SW480 (cell line): ENCODE measurements at places on chromosomes 11 and 22.

- no peak for DNase-seq
Observed at GRCh38 chr11:118272001-118272400, 7.9 kb upstream of the MPZL2 start.

- DNase-seq: no peak
Observed at GRCh38 chr11:19673924-19674729, 38.5 kb upstream of the NAV2 start.

DNA sequence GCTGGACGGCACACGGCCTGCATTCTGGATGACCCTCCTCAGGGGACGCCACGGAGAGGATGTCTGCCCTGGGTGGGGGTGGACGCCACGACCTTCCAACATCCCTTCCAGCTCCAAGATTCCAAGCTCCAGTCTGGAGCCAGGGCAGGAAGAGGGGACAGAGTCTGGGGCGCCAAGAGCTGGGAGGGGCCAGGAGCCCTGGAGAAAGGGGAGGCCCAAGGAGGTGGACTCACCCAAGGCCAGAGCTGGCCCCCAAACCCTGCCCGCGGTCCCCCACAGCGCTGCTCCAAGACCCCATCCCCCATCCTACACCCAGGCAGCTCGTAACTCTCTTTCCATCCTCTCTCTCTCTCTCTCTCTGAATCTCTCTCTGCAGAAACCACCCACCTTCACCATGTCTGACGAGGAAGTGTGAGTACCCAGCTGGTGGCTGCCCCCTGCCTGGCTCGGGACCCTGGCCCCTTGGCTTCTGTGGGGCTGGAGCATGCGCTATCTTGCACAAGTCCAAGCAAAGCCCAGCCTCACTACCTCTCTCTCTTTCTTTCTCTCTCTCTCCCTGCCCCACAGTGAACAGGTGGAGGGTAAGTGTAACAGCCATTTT lies 3.1 kb downstream of the TNNT3 start:
- DNase-seq: no peak

DNA sequence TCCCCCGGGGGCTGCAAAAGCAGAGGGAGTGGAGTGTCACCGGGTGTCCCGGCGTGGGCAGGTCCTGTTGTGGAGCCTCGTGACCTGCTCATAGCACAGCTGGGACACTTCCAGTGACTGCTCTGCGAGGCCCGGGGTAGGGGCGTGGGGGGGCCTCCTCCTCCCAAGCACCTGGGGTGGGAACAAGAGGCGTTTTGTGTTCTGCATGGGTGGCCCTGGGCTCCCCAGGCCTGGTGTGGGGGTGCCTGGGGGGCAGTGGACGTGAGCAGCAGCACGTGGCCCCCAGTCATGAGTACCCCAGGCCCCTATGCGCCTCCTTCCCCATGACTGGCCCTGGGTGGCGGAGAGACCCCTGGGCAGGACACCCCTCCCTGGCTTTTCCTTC lies 104.7 kb downstream of the KCNQ1 start:
- DNase-seq: no peak

GRCh38 chr11:123391646-123392348 lies 38.3 kb upstream of the GRAMD1B start:
- no peak for DNase-seq

GRCh38 chr22:36730176-36730858 lies 26.8 kb upstream of the CACNG2 start:
- no peak for DNase-seq

GRCh38 chr11:771617-772204 lies 5.6 kb downstream of the GATD1 start:
- DNase-seq: no peak

DNA sequence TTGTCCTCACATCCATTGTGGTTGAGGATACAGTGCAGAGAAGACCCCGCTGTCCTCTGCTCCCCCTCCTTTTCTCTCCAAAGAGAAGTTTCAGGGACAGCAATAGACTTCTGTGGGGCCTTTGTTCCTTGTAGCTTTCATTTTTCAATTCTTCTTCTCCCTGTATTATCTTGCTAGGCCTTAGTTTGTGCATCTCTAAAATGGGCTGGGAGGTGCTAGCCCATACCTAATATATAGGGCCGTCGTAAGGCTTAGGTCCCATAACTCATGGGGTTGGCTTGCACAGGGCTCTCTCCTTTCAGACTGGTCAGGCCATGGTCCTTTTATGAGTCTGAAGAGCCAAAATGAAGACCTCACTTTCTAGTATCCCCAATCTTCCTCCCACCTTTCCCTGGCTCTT lies 33.0 kb downstream of the ZBTB16 start:
- DNase-seq: no peak

GRCh38 chr11:93840180-93840579 lies 10.2 kb downstream of the VSTM5 start:
- DNase-seq: no peak

DNA sequence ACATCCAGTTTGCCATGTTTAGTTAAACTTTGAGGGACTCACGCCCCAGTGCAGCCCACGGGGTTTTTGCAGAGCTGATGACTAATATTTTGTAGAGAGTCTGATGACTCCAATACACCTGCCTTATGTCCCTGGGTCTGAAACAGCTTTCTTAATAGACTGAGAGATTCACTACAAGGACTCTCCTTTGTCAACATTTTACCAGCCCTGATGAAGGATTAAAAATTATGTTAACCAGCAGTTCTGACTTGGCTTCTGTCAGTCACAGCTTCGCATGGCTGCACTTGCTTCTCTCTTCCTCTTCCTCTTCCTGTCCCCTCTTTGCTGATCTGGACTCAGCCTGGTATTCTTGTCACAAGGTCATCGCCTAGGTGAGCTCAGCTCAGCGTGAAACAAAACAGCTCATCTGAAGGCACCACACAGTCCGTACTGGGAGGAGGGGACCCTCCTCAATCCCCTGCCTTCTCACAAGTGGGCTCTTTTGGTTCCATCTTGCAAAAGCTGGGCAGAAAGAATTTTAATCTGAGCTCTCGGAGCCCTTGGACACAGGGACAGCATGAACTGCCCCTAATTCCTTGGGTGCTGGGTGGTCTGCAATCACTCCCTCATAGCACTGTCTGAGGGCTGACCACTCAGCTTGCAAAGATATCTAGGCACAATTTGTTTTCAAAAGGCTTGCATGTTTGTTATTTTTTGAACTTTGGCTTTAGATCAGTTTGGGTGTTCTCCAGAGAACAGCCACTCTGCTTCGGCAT lies 38.1 kb upstream of the POU2AF1 start:
- no peak for DNase-seq

- DNase-seq: no peak
Observed at GRCh38 chr11:27973851-27974536, 134.0 kb downstream of the KIF18A start.

DNA sequence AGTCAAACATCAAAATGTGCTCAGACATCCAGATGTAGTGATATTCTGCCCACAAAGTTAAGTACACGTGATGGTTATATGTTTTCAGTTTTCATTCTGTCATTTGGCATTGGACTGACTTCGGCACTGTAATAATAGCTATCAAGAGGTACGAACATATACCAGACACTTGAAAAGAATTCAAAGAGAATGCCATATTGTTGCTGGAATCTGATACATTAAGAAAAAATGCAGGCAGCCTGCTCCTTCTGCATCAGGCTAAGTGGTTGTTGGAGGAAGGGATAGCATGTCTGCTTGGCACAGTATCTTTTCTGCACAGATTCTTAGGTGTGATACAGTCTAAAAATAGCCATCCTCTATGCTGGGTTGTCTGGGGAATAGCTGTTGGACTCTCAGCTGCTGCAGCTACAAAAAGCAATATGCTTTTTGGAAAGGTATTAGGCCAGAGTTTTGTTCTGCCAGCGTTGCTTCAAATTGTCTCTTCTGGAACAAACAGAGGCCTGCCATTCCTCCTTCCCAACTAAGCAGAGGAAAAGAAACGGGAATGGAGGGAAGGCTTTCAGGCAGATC lies 892.6 kb downstream of the TBC1D22A start:
- no peak for DNase-seq

- no peak for DNase-seq
Observed at GRCh38 chr11:88454881-88455280, 117.3 kb upstream of the CTSC start.

- no peak for DNase-seq
Observed at GRCh38 chr11:100273066-100273815, 413.8 kb upstream of the ARHGAP42 start.

DNA sequence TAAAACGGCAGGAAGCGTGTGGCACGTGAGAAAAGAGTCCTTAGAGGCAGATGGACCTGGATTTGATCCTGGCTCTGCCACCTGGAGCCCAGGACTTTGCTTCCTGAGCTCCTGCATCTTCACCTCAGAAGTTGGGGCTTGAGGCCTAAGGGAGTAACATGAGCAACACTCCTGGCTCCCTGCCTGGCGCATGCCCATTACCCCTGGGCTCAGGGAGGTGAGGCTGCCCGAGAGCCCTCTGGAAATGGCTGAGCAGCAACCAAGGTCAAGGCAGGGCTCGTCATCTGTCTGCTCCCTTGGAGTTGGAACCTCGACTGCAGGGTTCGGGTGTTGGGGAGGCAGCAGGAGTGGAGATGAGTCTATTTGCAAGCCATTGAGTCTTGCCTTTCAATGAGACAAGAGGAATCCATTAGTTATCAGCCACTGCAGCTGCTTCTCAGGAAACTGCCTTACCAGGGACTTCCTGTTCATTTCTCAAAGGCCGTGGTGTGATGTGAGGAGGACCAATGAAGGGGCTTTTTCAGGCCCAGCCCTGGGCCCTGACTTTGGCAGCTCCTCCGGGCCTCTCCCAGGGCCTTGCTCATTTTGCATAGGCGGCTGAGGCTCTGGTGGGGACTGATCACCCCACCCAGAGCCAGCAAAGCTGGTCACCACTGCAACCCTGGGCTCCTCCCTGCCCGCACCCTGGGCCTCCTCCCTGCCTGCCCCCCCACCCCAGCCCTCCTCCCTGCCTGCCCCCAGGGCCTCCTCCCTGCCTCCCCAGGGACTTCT lies 6.4 kb downstream of the FADS2 start:
- no peak for DNase-seq

DNA sequence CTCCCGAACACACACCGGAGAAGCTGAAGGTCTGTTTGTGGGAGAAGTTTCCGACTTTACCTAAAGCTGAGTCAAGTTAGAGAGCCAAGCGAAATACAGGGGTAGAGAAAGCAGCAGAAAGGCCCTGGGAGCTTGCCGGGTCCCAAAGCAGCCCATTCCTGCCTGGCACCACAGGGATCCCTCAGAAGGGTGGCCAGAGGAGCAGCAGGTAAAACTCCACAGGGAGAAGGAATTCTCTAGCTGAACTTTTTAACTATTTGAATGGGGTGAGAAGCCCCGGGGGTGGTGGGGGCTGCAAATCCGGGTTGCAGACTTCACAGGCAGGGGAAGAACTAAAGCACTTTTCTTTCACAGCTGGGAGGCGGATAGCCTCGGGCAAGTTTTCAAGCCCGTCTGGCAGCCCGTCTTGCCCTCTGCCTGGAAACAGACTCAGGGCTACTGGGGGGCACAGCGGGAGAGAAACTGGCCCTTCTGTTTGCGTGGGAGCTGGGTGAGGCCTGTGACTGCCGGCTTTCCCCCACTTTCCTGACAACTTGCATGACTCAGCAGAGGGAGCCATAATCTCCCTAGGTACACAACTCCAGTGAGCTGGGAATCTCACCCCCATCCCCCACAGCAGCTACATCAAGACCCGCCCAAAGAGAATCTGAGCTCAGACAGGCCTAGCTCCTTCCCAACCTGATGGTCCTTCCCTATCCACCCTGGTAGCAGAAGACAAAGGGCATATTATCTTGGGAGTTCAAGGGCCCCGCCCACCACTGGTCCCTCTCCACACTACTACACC lies 311.0 kb downstream of the SBF2 start:
- DNase-seq: peak; percentile 45

DNA sequence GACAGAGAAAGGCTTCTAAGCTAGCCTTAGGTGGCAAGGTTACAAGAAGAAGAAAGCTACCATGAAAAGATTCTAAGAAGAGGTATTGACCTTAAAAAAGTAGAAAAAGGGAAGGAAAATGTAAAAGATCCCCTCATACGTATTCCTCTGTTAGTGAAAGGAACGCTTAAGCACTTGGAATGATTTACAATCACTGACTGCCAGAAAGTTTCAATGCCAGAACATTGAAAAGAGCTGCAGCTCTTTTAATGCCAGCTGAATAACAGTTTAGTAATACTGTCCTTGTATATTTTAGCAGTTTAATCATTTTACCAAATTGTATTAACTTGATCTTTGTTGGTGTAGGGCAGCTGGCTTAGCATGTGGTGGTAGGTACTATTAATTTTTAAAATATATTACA lies 650.7 kb downstream of the FAM181B start:
- DNase-seq: no peak

DNA sequence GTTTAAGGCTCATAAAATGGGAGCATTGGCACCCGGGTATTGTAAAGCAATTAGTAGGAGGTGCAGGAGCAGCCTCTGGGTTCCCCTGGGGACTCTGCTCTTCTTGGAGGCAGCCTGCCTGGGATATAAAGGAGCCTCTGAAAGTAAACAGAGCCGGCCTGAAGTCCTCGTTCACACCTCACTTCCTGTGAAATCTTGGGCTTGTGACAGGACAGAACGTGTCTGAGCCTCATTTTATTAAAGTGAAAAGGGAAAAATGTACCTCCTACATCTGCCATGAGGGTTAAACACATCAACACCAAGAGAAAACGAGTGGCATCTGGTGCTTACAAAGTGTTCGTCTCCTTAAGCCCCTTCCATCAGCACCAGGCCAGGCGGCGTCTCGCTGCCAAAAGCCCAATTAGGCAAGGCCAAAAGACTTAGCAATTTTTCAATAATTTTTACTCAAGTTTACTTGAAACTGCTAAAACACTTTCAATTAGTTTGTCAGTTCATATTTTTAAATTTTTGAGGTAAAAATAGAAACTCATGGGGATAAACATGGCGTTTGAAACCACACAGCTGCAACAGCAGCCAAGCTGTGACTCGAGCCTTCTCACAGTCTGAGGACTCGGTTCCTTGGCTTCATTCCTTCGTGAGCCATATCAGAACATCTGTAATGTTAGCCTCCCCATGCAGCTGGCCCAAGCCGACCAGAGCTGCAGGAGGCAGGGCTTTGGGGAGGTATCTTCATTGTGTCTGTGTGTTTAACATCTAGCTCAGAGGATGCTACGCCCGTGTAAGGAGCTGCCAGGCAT lies 33.6 kb downstream of the MAP6 start:
- DNase-seq: no peak

DNA sequence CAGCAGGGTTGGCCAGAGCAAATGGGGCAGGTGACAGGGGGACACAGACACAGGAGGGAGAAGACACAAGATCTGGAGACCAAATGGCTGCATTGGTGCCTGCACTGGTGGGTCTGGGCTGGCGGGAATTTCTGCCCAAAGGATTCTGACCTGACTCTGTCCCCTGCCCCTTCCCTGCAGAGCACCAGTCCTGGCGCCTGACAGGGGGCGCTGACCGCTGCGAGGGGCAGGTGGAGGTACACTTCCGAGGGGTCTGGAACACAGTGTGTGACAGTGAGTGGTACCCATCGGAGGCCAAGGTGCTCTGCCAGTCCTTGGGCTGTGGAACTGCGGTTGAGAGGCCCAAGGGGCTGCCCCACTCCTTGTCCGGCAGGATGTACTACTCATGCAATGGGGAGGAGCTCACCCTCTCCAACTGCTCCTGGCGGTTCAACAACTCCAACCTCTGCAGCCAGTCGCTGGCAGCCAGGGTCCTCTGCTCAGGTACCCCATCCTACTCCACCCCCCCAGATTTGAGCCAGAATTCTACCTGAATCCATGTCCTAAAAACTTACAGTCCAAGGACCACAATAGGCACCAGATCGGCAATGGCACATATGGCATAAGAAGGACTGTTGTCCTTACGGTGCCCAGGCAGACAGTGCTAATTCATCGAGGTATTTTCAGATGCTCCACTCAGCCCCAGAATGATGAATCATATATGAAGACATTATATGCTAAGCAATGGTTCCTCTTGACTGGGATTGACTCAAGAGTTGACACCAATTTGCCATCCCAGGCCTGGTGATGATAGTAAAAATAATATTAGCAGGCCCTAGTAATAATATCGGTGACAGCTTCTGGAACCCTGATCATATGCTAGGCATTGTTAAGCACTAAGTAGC lies 38.2 kb downstream of the CD6 start:
- DNase-seq: no peak

GRCh38 chr22:40029189-40029890 lies 34.6 kb downstream of the FAM83F start:
- DNase-seq: no peak
